ENCODE measurements at places on chromosomes 13 and 19. TPM values are rescaled to one million over a fixed set of nuclear protein-coding genes. Genes with fewer than 3 reads are reported as not detected.

The IL17D gene
- 0.35 TPM for total RNA-seq

DNA sequence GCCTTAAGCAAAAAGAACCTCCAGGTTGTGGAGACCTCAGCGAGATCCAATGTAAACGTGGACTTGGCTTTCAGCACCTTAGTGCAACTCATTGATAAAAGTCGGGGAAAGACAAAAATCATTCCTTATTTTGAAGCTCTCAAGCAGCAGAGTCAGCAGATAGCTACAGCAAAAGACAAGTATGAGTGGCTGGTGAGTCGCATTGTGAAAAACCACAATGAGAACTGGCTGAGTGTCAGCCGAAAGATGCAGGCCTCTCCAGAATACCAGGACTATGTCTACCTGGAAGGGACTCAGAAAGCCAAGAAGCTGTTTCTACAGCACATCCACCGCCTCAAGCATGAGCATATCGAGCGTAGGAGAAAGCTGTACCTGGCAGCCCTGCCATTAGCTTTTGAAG lies 58.5 kb downstream of the ARHGAP35 start:
- no peak for DNase-seq

DNA sequence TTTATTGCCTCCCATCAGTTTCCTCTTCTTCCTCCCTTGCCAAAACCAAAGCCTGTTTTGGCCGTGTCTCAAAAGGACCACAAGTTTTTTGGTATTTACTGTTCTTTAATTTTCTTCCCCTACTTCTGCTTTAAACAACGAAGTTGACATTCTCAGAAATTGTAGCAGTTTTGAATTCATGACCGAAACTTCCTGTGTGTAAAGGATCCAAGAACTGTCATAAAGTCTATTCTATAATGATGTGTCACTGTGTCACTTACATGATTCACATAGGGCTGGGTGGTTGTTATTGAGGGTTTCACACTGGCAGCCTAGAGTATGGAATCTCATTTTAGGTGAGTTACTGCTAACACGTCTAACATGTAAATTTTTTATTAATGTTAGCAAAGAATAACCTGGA lies 741.0 kb upstream of the KLHL1 start:
- no peak for DNase-seq

DNA sequence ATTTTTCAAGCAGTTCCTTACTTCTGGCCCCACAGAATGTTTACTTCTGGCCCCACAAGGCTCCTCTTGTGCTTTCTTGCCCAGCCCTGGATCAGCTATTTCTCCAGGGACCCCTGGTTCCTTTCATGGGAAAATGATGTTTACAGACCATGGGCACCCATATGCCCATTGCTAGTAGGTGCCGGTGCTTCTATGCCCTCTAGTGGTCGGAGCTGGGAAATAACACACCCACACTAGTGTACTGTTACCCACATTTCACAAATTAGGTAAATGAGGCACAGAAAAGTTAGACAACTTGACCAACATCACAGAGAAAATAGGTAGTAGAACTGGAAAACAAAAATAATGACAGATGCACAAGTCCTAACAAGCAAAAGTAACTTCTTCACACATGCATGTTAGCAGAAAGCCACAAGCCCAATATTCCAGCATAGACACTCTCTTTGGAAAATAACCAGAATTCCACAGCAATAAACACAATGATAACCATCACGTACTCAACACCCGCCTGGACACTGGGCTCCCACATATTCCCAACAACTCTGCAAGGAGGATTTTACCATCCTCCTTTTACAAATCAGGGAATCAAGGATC lies 1.3 kb upstream of the CEACAM6 start:
- DNase-seq = no peak

DNA sequence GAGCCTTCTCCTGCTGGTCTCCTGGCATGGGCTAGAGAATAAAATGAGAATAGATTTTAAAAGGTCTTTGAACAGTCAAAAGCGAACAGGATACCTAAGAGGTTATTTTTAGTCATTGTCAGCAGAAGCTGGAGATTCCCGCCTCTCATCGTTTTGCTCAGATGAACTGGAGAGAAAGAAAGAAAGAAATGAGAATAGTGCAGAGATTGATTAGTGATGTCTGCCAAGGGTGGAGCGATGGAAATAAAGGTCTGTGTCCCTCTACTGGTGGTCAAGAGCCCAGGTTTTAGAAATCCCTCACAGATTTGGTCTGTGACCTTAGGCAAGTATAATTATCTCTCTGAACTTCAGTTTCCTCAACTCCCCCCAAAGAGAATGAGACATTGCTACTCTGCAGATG lies 5.3 kb downstream of the NCAN start:
- no peak for DNase-seq

The IZUMO2 gene
- total RNA-seq = not detected

GRCh38 chr13:84290386-84290785 lies 408.1 kb upstream of the SLITRK1 start:
- DNase-seq = no peak

DNA sequence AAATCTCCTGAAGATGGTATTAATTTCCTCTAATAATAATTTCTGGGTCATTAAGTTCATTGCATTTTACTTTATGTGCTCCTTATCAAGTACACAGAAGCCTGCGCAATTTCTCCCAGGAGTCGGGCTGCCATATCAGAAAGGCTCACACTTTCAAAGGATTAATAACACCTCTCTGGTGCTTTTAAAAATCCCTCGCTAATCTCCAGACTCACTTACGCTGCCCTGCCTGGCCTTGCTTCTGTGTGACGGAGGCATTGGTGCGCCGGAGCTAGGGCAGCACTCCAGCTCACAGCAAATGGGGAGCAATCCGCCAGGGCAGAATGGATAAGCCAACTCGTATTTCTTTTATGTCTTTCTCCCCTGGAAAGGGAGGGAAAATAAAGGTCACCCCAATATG lies 300.8 kb downstream of the EFNB2 start:
- DNase-seq = no peak

DNA sequence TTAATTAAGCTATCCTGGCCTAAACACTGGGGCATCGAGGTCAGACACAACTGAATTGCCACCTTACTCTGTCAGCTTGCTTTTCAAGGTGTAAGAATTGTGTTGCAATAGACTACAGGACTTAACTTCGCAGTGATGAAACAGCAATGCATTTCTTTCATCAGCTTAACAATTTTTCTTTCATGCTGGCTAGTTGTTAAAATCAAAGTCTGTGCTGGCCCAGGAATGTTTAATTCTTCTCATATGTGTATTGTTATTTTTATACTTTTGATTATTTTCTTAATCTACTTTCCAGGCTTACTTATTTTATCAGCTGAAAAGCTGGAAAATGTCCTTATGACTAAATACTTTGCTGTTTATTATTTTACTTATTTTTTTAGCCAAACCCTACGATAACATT lies 79.7 kb downstream of the EFNB2 start:
- no peak for DNase-seq

DNA sequence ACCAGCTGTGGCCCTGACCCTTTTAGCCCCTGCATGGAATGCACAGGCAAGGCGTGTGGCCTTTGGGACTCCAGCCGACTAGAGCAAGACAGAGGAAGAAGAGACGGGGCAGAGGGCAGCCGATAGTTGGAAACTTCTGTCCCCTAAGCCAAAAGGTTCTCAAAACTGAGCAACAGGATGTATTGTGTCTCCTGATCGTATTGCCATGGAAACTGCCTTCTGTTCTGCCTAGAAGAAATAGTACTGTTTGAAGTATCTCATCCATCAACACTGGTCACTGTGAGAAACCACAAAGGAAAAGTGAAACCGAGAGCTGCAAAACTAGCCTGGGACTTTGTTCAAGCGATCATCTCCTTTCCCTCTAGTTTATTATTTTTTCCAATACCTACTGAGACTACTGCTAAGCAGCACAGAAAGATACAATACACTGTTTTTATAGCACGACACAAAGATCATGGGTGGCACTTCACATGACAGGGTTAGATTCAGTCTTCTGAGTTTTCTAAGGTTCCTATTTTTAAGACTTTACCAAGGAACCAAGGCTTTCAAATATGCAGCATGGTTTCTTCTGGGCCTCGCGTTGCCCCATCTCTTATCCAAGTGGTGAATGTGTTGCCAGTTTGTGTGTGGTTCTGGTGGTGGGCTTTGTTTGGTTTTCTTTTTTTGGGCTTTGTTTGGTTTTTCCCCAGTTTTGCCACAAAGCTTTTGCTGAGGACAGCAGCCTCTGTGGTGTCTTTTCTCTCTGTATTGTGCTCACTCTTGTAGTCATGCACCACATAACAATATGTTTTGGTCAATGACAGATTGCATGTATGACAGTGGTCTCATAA lies 49.3 kb upstream of the GPR183 start:
- DNase-seq = no peak

The ZNF223 gene
- 3.3 TPM for total RNA-seq

- DNase-seq = no peak
Observed at GRCh38 chr19:5753743-5754142, 30.8 kb downstream of the PRR22 start.

The RNF113B gene
- total RNA-seq = not detected

GRCh38 chr13:41370736-41371135 lies 59.7 kb downstream of the NAA16 start:
- DNase-seq = no peak

The CADM4 gene
- 7.7 TPM for total RNA-seq

DNA sequence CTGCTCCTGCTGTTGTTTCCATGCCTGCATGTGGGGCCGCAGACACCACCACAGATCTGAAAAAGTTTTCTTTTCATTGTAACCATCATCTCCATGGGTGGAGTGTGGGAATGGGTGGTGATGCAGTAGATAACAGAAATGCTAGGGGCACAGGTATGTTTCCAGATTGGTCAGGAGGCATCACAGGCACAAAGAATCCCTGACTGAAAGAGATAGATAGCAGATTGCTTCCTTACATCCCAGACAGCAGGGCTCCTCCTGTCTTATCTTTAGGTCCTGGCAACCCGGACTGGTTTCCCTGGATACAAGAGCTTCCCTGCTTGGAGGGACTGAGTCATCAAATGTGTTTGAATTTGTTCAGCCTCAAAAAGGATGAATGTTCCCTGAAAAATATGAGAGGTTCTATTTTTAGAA lies 1937.6 kb downstream of the PCDH9 start:
- no peak for DNase-seq

GRCh38 chr13:62931853-62932252 lies 1516.2 kb upstream of the PCDH20 start:
- DNase-seq = no peak

DNA sequence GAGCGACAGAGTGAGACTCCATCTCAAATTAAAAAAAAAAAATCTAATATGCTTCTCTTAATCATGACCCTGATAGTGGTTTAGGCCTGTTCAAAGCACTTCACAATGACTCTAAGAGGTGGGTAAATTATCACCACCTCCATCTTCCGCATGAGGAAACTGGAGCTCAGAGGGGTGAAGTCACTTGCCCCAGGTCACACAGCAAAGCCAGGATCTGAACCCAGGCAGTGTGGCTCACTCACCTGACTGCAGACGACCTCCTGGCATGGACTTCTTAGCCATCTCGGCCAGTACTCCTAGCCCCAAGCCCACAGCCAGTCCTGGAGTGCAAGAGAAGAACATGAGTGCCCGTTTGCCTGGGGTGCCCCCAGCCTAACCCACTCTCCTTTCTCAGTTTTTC lies 6.9 kb downstream of the COQ8B start:
- DNase-seq = no peak

DNA sequence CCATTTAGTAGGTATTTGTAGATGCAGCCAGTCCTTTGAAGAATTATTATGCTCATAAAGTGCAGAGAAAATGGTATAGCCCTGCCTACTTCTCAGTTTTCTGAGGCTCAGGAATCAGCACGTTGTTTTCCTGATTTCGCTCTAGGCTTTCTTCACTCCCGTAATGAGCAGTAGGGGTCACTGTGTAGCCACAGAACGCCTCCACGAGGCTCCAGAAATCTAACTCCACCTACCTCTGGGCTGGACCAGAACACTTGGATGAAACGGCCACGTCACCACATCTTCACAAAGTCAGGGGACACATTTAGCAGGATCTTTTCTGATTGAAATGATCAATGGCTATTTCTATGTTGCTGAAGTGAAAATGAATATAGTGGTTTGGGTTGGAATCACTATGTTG lies 49.8 kb upstream of the GTF3A start:
- peak; percentile 32 for DNase-seq

DNA sequence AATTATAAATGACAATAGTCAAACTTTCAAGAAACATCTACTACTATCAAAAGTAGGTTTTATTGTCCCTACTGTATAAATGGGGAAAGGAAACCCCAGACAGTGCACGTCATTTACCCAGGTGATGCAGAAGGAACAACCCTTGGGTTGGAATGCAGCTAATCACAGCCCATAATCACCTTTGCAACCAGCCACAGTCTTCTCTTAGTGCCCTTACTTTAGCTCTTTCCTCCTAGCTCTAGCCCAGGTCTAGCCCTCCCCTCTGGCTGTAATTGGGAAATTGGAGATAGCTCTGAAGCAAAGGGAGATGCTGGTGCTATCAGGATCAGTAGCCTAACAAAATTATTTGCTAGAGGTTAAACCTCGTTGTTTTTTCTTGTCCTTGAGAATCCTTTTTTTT lies 25.5 kb upstream of the TSC22D1 start:
- DNase-seq = no peak

The PTGER1 gene
- total RNA-seq = 4.5 TPM

- DNase-seq = no peak
Observed at GRCh38 chr19:52094526-52095130, 937 bp downstream of the ZNF841 start.

The CGB8 gene
- 1.2 TPM for total RNA-seq

GRCh38 chr19:45391346-45391745 lies 13.5 kb downstream of the PPP1R13L start:
- DNase-seq = no peak

GRCh38 chr19:52991484-52991883 lies 22.2 kb upstream of the ERVV-1 start:
- no peak for DNase-seq

The KLK14 gene
- total RNA-seq = not detected

- no peak for DNase-seq
Observed at GRCh38 chr13:101868585-101869469, 416.4 kb downstream of the ITGBL1 start.

DNA sequence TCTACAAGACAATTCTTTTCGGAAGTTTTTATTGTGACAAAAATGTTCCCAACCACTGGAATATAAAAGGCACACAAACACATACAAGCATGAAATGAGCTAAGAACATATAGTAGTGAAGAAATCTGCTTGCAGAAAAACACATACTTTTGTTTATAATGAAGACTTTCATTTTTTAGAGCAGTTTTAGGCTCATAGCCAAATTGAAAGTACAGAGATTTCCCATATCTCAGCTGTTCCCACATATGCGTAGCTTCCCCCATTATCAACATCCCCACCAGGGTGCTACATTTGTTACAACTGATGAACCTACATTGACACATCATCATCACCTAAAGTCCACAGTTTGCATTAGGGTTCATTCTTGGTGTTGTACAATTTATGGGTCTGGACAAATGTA lies 249.4 kb downstream of the KCTD12 start:
- DNase-seq = no peak

The ZNF98 gene
- total RNA-seq = 1.7 TPM

DNA sequence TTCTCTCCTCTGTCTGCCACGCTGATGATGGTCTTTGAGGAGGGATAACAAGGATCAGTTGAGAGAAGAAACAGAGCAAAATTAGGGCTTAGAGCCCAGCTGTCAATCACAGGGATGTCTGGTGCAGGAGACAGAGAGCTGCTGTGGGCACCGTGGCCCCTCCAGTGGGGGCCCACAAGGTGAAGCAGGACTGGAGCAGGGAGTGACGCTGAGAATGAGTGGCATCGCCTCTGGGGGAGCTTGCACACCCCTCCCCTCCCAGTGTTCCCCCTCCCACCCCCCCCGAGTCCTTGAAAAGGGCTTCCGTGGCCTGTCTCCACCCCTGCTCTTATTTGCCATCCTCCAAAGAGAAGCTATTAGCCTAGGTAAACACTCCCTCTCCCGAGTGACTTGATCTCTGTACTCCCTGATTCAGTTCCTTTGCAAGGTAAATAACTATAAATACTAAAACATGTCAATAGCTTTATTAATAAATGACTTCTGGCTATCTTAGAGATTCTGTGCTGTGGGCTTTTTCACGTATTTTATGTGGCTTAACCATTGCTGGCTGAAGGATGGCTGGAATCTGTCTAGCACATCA lies 440.0 kb downstream of the ZNF536 start:
- no peak for DNase-seq
